ENCODE measurements at places on chromosomes 2 and 18.

GRCh38 chr2:40043191-40043590, 264.1 kb upstream of the THUMPD2 start:
- no peak for DNase-seq

GRCh38 chr2:69774984-69775982, 33.3 kb downstream of the ANXA4 start:
- no peak for DNase-seq

DNA sequence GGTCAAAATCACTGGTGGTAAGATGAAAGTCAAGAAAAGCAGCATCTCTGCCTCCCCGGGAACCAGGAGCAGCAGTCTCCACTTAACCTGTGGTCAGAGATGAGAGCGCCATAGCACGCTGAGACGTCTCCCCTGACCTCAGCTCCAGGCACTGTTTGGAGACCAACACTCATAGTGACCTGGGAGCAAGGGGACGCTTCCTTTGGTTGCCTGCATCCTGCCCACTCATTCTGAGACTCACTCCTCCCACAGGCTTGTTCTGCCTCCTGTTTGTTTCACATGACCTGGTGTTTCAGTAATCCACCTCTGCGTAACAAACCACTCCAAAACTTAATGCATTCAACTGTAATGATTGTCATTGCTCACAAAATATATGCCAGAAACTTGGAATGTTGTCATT, 139.3 kb downstream of the ACOXL start:
- no peak for DNase-seq

GRCh38 chr2:31296641-31297287, 62.8 kb downstream of the EHD3 start:
- no peak for DNase-seq

All from activated CD4-positive, alpha-beta T cell treated with anti-CD3 and anti-CD28 coated beads, Interleukin-2, amount 50 U/mL, for 4 hours (primary cell).